GM12878 (cell line): ENCODE measurements at places on chromosomes 4 and X. TPM values are rescaled to one million over a fixed set of nuclear protein-coding genes. Genes with fewer than 3 reads are reported as not detected.

DNA sequence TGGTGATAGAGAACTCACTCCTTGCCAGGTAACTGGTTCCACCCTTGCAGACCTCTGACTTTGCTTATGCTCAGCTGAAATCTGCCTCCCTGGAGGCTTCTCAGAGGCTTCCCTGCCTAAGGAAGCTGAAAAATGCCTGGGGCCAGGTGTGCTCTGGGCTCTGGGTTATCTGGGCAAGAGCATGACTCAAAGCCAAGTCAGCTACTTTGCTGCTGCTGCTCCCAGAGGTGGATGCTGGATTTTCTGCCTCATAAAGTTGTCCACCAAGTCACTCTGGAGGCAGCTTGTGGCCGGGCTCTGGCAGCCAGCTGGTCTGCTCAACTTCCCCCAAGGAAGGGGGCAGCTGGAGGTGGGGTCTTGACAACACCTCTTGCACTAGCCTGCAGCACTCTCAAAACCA lies 132.7 kb downstream of the PJA1 start:
- no peak for DNase-seq

DNA sequence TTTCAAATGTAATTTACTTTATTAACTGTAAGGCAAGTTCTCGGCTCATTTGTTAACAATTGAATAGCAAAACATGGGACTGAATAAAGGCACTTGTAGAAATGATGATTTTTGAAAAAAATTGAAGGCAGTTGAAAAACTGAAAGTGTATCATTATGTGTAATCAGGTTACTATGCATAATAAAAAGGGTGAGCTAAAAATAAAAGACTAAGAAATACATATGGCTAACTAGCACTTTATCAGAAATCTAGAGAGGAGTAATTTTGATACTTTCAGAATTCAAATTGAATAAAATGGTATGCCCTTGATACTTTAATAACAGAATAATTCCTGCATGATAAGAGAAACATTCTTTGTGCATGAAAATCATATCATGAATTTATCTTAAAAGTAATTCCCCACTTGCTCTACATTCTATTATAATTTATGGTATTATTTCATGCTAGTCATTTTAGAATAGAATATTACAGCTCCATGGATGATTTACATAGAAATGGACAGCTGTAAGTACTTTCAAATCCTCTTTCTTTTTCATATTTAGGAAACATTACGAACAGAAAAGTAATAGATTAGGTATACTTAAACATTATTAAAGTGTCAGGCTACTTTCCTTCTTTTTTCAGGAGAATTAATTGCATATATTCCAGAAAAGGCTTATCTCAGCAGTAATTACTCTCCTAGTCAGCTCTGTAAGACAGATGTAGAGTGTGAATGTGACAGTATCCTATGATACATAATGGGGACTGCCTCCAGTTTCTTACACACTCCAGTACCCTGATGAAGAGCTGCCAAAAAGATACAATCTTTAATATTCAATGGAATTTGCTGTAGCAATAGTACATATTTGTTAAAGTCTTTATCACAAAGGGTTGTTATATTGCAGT lies 697.3 kb downstream of the CCSER1 start:
- no peak for DNase-seq

DNA sequence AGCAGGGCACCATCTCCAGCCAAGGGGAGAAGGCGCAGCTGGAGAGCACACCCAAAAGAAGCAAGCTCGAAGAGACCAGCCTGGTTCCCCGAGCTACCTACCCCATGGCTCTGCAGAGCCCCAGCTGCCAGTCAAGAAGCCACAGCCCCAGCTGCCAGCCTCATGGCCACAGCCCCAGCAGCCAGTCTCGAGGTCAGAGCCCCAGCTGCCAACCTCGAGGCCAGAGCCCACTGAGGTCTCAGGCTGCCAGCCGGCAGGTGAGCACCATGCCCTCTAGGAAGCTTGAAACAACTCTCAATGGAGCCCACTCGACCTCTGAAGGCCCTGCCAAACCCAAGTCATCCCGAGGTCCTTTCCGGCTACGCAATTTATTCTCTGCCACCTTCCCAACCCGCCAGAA lies 27.0 kb upstream of the PRPS1 start:
- DNase-seq, result no peak

DNA sequence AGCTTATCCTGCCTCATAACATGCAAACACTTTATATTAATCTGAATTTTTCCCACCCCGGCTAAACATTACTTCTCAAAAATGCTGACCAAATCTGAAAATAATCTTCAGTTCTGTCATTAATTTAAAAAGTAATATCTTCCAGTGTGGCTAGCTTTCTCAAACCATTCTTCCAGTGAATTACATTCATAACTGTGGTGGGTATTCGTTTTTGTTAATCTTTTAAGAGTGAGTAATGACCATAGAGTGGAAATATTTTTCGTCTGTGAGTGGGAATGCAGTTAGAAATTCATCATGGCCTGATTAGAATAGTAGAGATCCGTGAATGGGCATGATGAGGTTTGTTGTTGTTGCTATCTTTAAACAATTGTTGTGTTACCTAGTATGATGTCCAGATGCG lies 138.6 kb upstream of the SFRP2 start:
- no peak for DNase-seq

DNA sequence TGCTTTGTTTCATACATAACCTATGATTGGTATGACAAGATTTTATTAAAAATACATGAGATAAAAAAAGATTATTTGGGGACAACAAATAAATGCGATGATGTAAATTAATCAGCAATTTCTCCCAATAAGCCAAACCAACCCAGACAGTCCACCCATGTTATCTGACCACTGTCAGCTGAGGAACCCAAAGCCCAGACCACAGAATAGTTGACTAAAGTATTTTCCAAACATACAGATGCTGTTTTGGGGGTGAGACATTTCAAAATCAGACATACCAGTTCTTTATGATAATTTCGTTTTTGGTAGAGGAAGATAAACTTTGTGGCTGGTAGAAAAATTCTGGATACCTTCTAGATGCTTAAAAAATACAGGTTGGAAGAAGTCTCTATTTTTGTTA lies 650.8 kb upstream of the FAM241A start:
- no peak for DNase-seq

The ENPEP gene
- total RNA-seq, result not detected in 2 replicates

The HTR2C gene
- not detected in 2 replicates for total RNA-seq

The XK gene
- not detected in 2 replicates for total RNA-seq

The PPARGC1A gene
- total RNA-seq, result 0.05 TPM in 1 of 2 replicates, not detected in the other

The L1CAM gene
- total RNA-seq, result 0.24 and 0.64 TPM in 2 replicates

The TMEM35A gene
- not detected in 2 replicates for total RNA-seq

The TRAM1L1 gene
- total RNA-seq, result not detected in 2 replicates

The VEGFC gene
- total RNA-seq, result not detected in 2 replicates

The SFRP2 gene
- total RNA-seq, result 0.21 and 0.33 TPM in 2 replicates

The SCML2 gene
- 1.5 and 1.9 TPM in 2 replicates for total RNA-seq

The SRPK3 gene
- total RNA-seq, result not detected in 2 replicates

The TMEM31 gene
- total RNA-seq, result not detected in 2 replicates
